ENCODE measurements at places on chromosomes 12 and 14.

DNA sequence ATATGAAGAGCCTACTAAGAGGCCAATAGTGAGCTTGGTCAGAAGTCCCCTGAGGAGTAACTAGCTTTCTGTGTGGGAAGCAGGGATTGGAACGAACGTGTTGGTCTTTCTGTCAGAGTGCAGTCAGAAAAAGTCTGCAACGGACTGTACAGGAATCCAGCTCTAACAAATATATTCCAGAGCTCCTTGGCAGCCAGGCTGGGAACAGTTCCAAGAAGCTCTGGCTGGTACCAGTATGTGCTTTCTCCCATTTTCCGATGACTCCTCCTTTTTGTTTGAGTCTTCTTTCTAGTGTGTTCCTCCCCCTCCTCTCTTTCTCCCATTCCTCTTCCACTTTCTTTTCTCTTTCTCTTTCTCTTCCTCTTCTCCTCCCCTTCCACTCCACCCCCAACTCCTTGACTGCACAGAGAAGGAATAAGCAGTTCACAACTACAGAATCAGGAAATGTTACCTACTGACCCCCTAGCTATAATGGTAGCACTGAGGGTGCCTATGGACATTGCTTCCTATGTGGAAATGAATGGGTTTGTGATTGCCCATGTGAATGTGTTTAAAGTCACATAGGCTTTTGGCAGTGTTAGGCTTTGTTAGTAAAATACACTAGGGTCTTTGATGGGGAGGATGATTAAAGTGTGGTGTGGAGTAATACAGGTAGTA lies 59.9 kb downstream of the TTLL5 start:
- peak; percentile 67 for DNase-seq

GRCh38 chr14:89401761-89402160 lies 15.3 kb downstream of the FOXN3 start:
- DNase-seq = no peak

DNA sequence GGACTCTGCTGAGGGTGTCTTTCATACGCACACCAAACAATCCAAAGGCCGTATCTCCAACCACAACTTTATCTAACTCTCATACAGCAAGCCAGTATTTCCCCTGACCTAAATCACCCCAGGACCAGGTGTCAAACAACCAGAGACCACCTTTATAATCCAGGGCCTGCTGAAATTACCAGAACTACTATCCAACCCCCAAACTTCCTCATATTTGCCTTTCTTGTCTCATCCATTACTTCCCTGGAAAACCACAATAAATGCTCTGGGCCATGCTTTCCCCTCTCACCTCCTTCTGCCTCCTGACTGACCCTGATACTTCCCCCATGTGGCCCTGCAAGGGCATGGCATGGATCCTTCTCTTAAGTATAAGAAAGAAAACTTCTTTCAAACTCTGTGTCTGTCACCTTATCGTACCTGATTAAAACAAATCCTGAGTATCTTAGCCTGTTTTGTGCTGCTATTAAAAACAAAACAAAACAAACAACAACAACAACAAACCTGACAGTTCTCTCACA lies 44.7 kb upstream of the CRACR2A start:
- DNase-seq = no peak

GRCh38 chr12:68800294-68800693 lies 7.7 kb upstream of the MDM2 start:
- no peak for DNase-seq

DNA sequence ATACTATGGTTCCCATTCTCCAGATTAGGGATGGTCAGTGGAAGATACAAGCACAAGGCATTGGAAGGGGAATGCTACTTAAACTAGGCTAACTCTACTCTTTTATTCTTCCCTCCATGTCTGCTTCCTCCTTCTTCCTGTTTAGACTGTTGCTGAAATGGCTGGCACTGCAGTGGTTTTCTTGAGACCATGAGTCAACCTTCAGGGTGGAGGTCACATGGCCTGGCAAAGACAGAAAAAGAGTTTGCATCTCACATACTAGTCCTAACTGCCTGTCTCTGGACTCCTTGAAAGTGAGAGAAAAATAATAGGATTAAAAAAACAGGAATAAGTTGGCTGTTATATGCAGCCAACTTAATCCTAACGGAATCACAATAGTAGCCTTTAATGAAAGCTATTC lies 37.0 kb downstream of the ALDH1L2 start:
- no peak for DNase-seq

GRCh38 chr12:22628228-22628627 lies 3.3 kb downstream of the ETNK1 start:
- DNase-seq = no peak

DNA sequence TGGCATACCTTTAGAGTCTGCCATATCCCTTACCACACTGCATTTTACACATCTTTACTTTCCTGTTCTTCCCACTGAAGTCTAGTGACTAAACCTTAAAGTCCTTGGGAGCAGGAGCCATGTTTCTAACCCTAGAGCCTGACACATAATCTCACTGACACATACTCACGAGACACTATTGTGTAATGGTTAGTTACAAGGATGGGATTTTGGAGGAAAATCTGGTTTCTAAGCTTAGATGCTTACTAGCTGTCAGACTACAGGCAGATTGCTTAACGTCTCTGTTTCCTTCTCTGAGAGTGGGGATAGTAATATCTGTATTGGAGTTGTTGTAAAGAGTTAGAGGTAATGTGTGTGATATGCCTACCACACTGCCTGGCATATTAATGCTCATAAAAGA lies 6.2 kb upstream of the DYRK4 start:
- DNase-seq = no peak

- no peak for DNase-seq
These were observed 146.6 kb downstream of the ASCL4 start for GRCh38 chr12:107921062-107921461.

GRCh38 chr14:104404922-104405321 lies 174.6 kb upstream of the C14orf180 start:
- DNase-seq = no peak

- no peak for DNase-seq
These were observed 407.0 kb upstream of the SEL1L start for GRCh38 chr14:81940651-81941050.

DNA sequence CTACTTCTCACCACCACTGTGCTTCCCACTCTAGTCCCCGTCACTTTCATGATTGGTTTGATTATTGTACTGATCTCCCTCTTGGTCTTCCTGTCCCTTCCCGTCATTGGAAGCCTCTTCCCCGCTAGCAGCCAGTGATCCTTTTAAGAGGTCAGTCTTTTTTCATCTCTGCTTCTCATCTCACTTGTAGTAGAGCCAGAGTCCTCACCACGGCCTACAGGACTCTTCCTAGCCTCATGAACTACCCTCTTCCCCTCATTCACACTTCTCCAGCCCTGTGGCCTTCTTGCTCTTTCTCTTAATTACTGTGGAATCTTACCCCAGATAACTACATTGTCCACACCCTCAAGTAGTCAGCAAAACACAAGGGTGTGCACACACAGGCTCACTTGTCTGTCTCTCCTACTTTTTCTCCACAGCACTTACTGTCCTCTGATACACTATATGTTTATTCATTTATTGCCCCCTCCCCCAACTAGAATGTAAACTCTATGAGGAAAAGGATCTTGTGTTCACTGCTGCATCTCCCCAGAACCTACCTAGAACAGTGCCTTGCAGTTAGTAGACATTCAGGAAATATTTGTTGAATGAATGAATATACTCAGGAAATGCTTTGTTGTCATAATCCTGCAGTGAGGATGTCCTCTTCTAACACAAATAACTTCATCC lies 66.3 kb downstream of the CKB start:
- DNase-seq = peak; percentile 43

DNA sequence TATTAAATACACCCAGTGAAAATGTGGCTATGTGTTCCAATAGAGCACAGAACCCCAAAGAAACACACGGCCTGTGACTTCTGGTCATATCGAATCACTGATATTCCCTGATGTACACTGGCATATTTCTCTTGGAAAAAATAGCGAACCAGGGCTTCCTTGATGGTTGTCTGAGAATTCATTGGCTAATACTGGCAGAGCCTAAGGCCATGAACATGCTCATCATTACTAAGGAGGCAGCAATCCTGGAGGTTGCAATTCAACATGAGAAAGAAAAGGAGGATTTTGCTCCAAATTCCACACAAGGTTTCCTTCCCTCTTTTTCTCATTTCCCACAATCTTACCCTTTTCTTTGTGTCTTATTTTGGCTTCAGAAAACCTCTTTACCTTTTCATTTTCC lies 212.9 kb upstream of the HMGA2 start:
- no peak for DNase-seq

DNA sequence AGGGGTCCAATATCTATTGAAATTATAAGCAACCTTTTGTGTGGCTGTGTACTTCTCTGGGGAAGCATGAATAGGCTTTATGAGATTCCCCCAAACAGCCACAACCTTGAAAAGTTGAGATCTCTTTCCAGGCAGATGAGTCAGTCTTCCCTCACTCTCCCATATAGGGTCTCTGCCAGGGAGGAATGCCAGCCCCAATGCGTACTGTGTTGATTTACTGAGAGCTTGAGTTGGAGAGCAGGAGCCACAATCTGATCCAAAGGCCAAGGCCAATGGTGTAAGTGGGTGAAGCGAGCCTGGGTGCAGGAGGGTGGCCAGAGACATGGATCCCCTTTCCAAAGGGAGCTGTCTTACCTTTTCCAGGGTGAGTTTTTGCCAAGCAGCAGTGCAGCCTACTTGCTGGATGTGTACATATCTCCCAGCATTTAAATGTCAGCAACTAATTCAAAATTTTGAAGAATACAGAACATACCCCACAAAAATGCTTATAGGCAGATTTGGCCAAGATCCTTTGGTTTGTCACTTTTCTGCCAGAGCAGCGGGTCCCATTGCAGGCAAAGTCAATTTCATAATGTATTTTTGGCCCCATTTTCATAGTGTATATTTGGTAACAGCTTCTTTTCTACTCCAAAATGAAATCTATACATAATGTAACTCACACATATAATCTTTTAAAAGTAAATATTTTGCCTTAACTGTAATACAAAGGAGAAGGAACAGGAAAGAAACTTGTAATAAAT lies 88.2 kb downstream of the TBC1D30 start:
- DNase-seq = peak; percentile 54

GRCh38 chr12:96172981-96173380 lies 21.2 kb upstream of the ELK3 start:
- DNase-seq = no peak

DNA sequence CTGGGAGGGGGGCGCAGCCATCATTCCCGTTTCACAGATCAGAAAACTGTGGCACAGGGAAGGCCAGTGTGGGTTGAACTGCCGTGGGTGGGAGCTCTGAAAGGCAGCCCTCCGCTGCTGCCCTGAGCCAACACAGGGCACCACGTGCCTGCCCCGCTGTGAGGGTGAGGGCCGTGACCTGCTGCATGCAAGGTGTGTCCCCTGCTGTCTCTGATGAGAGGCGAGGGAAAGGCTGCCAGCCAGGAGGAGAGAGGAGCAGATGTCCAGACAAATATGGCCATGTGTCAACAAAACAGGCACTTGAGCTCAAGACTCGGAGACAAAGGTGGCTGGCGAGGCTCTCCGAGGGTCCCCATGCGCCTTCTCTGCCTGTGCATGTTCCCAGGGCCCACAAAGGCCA lies 108.8 kb downstream of the RBM19 start:
- DNase-seq = no peak

DNA sequence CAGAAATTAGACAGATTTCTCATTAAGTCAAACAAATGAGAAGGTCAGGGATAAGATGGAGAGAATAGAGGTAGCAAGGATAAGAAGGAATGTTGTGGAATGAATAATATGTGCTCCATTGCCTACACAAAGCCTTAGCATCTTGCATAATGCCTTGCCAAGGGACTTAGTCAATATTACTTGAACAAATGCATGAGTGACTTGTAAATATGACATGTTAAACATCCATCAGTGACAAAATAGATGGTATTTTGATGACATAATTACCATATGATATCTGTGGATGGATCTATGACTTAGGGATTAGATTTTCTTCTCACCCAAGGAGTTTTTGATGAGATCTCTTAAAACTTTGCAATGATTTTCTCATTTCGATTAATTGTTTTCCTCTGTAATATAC lies 194.1 kb upstream of the RASSF8 start:
- DNase-seq = no peak

GRCh38 chr12:79560225-79560889 lies 130.4 kb downstream of the PAWR start:
- no peak for DNase-seq

DNA sequence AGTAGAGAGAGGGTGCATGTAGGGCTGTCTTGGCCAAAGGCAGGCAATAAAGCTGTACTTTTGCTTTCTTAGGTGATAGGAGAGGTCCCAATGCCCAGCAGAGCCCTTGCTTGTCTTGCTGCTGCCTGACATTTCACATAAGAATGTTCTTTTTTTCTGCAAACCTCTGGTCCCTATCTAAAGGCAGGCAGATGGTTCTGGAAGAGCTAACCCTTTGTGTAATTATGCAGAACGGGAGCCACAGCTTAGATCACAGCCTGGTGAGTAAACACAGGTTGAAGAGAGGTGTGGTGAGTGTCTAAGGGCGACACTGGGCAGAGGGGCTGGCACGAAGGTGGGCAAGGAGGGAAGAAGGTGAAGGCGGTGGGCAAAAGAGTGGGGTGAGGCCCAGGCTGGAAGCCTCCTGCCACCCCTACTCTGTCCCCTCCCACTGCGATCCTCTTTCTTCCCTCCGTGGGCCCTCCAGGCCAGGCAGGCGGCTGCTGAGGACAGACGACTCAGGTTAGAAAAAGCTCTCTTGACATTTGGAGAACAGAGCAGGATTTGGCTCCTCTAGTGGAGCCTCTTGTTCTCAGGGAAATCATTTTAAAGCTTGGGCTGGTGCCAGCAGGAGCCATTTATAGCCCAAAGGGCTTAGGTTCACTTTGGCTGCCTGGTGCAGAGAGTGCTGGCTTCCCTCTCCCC lies 42.8 kb downstream of the PRMT8 start:
- DNase-seq = no peak

GRCh38 chr14:39762576-39763401 lies 330.6 kb upstream of the FBXO33 start:
- no peak for DNase-seq

GRCh38 chr12:11941606-11942337 lies 129.0 kb upstream of the BCL2L14 start:
- DNase-seq = peak; percentile 96

- peak; percentile 85 for DNase-seq
These were observed 61.2 kb upstream of the STXBP6 start for GRCh38 chr14:25111061-25111601.

- DNase-seq = peak; percentile 14
These were observed 62.4 kb upstream of the FOXG1 start for GRCh38 chr14:28704153-28704552.

DNA sequence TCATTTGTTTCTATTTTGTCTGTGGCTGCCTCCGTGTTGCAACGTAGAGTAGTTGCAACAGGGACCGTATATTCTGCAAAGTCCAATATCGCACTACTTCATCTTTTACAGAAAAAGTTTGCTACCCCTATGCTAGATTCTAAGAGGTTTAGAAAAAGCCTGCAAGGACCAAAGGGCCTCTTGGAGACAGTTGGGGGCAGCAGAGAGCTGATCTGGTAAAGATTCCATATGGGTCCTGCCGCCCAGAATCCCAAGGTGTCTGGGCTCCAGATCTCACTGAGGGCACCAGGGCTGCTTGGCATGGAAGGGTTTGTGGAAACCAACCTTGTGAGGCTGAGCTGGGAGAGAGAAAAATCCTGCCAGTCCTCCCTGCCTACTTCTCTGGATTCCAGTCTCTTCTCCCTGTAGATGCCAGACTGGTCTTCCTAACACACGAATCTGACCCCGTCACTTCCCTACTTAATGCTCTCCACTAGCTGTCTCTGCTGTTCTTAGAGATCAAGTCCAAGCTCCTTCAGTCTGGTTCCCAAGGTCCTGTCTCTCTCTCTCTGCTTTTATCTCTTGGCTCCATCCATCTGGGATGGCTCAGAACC lies 74.6 kb downstream of the GLRX5 start:
- DNase-seq = peak; percentile 3

- no peak for DNase-seq
These were observed 67.2 kb downstream of the TTC9 start for GRCh38 chr14:70708717-70709570.
